ENCODE measurements at places on chromosomes 7 and 10.

DNA sequence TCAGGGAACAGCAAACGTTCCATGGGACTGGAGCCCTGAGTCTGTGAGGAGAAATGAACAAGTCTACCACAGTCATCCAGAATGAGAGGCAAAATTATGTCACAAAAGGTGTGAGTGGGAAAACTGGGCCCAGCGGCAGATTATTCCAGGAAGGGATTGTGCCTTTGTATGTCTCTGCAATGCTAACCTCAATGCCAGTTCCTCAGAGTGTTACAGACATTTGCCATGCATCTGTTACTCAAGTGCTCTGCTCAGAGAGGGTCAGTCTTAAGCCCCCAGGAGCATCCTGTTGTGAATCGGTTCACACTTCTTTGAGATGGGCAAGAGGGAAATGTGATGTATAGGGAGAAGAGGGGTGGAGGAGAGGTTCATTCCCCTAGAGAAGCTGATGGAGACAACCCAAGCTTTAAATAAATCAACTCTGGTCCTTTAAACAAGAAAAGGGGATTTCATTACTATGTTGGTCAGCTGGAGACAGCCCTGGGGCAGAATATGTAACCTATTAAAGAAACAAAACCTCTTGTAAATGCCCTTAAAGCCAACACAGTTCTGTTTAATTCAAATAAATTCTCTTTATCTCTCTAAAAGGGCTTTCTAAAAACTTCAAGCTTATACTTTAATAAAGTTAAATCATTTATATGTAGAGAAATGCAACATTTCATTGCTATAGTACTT is 85.9 kb upstream of the GRB10 start:
- no peak for DNase-seq

DNA sequence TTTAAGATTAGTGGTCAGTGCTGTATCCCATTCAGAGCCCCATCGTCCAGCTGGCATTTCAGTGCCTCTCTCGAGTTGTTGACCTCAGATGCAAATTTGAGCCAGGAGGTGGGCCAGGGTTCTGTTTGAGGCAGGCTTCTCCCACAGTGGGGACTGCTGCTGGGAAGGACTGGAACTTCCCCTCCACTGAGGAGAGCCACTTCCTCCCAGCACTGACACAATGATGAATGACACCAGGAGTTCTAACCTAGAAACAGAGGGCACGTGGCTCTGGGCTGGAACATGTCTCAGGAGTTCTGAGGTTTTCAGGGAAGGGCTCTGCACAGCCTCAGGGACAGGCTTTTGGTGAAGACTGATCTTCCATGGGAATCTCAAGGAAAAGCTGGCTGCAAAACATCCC is 18.3 kb upstream of the BTBD16 start:
- no peak for DNase-seq

- no peak for DNase-seq
Measured at GRCh38 chr10:3568983-3569382, 216.0 kb downstream of the KLF6 start.

- DNase-seq: no peak
Measured at GRCh38 chr7:91033574-91033973, 230.7 kb upstream of the FZD1 start.

DNA sequence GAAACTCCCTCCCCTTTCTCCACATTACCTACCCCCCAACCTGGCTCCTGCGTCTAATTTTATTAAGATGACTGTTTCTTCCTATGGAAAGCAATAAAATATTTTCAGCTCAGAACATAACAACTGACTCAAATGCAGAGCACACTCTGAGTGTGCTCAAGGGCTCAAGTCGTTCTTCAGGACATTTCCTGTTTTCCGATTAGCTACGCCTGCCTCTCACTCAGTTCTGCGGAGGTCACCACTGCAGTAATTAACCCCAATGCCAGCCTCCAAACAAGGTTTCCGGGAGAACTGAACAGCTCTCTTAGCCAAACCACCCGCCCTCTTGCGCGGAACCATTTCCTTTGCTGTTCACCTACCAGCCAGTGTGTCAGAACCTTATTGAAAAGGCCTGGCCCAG is 19.3 kb downstream of the MYOF start:
- DNase-seq: no peak

DNA sequence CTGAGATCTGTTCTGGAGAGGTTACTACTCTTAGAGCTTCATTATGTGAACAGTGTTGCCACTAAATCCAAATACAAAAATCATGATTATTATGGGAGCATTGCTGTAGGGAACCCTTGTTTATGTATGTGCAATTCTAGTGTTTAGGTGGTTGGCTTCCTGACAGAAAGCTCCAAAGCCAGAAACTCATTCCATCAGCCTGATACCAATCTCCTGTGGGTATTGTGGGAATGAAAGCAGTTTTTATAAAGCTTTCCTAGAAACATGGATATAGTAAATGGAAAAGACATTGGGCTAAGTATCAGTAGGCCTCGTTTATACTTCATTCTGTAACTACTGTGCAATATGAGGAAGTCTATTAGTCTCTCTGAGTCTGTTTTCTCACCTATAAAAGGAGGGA is 6.4 kb downstream of the SDK1 start:
- no peak for DNase-seq

DNA sequence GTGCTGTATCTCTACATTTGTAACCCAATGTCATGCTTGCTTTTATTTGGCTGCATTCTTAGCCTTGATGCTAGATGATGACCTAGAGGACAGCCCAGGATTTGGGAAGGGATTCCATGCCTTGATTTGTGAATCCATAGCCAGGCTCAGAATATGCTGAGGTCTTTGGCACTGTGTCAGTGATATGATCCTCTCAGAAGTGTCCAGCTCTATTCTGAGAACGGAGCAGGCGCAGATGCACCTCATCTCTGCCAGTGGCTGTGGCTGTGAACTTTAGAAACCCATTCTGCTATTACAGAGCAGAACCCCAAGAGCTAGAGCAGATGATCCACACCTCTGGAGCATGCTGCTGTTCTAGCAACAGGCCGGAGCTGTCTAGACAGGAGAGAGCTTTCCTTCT is 212.8 kb downstream of the TRIL start:
- no peak for DNase-seq

GRCh38 chr7:27697861-27698430 is 35.3 kb upstream of the HIBADH start:
- no peak for DNase-seq

GRCh38 chr10:3900391-3900790 is 115.4 kb upstream of the KLF6 start:
- no peak for DNase-seq

GRCh38 chr7:106282852-106283251 is 1.9 kb downstream of the NAMPT start:
- no peak for DNase-seq

DNA sequence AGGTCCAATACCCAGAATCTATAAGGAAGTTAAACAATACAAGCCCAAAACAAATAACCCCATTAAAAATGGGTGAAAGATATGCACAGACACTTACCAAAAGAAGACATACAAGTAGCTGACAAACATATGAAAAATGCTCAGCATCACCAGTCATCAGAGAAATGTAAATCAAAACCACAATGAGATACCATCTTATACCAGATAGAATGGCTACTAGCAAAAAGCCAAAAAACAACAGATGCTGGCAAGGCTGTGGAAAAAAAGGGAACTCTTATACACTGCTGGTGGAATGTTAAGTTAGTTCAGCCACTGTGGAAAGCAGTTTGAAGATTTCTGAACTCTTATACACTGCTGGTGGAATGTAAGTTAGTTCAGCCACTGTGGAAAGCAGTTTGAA is 331.1 kb downstream of the KIF20B start:
- no peak for DNase-seq

GRCh38 chr7:149867762-149868622 is 5.8 kb upstream of the ATP6V0E2 start:
- DNase-seq: no peak

DNA sequence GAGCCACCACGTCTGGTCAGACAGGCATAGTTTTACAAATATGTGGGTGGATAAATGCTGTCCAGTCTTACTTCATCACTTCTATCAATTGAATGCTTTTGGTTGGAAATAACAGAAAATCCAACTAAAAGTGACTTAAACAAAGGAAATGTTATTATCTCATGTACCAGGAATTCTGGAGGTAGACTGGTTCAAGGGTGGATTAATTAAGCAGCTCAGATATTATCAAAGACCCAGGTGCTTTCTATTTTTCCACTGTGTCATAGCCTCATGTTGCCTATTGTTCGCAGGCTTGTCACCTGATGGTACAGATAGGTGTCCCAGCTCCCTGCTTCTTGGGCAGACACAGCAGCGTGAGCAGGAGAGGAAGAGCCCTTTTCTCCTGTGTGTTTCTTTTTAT is 156.1 kb upstream of the CTBP2 start:
- DNase-seq: no peak

- no peak for DNase-seq
Measured at GRCh38 chr7:146591976-146592375, 475.4 kb downstream of the CNTNAP2 start.

- no peak for DNase-seq
Measured at GRCh38 chr7:5630670-5631069, 150.8 kb downstream of the RNF216 start.

DNA sequence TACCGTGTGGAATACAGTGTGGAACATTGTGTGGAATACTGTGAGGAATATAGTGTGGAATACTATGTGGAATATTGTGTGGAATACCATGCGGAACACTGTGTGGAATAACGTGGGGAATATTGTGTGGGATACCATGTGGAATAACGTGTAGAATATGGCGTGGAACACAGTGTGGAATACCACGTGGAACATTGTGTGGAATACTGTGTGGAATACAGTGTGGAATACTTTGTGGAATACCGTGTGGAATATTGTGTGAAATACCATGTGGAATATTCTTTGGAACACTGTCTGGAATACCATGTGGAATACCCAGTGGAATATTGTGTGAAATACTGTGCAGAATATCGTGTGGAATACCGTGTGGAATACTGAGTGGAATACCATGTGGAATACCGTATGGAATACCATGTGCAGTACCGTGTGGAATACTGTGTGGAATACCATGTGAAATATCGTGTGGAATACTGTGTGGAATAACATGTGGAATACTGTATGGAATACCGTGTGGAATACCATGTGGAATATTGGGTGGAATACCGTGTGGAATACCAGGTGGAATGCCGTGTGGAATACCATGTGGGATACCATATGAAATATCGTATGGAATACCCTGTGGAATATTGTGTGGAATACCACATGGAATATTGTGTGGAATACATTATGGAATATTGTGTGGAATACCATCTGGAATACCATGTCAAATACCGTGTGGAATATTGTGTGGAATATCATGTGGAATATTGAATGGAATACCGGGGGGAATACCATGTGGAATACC is 133.1 kb upstream of the CHST15 start:
- DNase-seq: no peak

- DNase-seq: no peak
Measured at GRCh38 chr7:157122800-157123495, 15.8 kb upstream of the UBE3C start.

DNA sequence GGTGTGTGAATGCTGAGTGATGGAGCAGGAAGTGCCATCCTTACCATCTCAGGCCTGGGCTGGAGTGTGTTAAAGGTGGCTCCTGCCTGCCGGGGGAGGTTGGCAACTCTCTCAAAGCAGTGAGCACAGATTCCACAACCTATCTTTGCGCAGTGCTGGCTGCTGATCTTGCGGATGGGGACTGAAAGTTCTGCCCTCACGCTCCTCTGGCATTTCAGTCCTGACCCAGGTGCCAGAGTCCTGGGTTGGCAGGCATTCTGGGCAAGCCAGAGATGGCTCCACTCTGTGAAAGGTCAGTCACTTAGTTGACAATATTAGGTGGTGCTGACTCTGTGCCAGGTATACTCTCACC is 315.5 kb downstream of the RPS24 start:
- no peak for DNase-seq

DNA sequence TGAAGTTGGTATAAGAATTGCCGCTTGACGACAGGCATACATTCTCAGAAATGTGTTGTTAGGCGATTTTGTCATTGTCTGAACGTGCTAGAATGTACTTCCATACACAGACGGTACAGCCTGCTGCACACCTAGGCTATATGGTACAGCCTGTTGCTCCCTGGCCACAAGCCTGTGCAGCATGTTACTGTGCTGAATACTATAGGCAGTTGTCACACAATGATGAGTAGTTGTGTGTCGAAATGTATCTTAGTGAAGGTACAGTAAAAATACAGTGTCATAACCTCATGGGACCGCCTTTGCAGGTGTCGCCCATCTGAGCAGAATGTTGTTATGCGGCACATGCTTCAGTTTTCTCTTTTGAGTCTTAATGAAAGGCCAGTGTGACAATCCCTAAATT is 66.5 kb downstream of the SHH start:
- DNase-seq: no peak

DNA sequence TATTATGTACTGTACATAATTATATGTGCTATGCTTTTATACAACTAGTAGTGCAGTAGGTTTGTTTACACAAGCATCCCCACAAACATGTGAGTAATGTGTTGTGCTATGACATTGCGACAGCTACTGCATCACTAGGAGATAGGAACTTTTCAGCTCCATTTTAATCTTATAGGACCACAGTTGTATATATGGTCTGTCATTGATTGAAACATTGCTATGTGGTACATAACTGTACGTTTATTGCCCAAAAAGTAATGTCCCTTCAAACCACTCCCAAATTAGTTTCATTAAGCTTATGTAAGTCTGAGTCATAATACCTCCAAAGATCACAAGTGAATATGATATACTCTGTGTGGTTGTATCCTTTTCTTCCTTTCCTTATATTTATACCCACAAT is 183.2 kb upstream of the POT1 start:
- no peak for DNase-seq

DNA sequence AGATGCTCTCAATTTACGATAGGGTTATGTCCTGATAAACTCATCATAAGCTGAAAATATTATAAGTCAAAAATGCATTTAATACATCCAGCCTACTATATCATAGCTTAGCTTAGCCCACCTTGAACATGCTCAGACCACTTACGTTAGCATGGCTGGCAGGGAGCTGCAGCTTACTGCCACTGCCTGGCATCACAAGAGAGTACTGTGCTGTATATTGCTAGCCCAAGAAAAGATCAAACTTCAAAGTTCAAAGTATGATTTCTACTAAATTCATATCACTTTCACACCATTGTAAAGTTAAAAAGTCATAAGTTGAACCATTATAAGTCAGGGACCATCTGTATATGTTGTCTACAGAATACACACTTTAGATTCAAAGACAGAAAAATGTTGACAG is 91.6 kb downstream of the HYCC1 start:
- DNase-seq: no peak

DNA sequence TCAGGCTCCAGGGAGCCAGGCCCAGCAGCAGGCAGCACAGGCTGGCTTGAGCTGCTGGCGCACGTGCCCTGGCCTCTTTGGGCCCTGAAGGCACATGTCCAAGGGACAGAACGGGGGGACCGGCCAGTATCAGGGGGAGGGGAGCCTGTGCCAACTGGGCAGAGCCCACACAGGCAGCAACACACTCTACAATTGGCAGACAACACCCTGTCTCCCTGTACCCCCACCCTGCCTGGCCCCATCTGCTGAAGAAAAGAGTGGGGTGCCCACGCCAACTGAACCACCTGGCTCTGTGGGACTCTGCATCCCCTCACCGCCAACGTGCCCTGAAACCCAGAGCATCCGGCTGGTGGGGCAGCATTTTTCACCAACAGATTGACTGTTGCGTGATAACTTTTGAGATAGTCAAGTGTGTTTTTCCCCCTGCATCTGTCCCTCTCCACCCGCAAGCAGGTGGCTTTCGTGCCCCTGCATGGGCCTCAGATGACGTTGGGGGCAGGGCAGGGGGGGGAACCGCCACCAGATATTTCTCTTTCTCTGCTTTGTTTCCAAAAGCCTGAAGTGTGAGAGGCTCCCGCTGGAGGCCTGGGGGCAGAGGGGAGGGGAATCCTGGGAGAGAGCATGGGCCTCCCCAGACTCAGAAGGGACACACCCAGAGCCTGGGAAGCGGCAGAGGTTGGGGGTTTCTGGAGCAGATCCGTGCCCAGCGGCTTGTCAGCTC is 21.8 kb downstream of the SLIT1 start:
- DNase-seq: no peak

GRCh38 chr10:94224656-94225055 is 138.1 kb downstream of the NOC3L start:
- DNase-seq: no peak
